ENCODE measurements at places on chromosomes 16 and 17.

DNA sequence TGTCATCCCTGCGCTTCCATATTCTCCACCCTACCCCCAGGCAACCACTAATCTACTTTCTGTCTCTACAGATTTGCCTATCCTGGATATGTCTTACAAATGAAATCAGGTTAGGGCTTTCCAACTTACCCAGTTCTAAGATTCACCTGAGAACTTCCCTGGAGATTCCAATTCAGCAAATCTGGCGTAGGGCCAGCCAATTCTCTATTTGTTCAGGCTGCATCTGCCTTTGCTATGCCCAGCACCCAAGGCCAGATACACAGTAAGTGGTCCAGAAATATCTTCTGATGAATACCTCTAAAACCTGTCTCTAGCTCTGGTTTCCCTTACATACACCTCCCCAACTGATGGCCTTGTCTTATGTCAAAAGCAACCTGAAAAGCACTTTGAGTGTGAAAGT is 10.4 kb upstream of the CTCF start:
- peaks cover 20% of the 10 kb centered on the region for H3K36me3 ChIP-seq
- H3K27ac ChIP-seq, result peak overlapping the region; percentile 91
- H3K4me3 ChIP-seq, result no peak overlapping the region
- no peaks in the 10 kb centered on the region for H3K27me3 ChIP-seq
- no peak for DNase-seq

DNA sequence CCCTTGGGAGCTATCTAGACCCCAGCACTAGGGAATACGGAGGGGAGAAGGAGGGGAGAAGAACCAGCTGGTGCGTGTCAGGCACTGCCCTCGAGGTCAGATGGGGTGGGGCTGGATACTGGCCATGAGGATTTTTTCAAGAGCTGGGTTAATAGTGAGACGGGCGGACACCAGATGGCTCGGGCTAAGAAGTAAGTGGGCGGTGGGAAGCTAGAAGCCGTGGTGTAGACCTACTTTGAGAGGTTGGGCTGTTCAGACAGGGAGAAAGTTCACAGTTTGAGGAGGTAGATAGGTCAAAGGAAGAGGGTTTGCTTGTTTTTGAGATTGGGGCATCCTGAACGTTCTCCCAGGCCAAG is 303.8 kb downstream of the SEC14L1 start:
- H3K27me3 ChIP-seq, result no peaks in the 10 kb centered on the region
- DNase-seq, result peak; percentile 62
- H3K4me1 ChIP-seq, result peaks cover 95% of the 10 kb centered on the region
- peaks cover 16% of the 10 kb centered on the region for H3K36me3 ChIP-seq
- peak overlapping the region; percentile 71 for H3K4me3 ChIP-seq

- H3K27me3 ChIP-seq, result no peaks in the 10 kb centered on the region
- H3K27ac ChIP-seq, result no peak overlapping the region
- H3K4me1 ChIP-seq, result no peaks in the 10 kb centered on the region
These were observed 39.7 kb downstream of the B9D1 start for GRCh38 chr17:19322861-19323260.

DNA sequence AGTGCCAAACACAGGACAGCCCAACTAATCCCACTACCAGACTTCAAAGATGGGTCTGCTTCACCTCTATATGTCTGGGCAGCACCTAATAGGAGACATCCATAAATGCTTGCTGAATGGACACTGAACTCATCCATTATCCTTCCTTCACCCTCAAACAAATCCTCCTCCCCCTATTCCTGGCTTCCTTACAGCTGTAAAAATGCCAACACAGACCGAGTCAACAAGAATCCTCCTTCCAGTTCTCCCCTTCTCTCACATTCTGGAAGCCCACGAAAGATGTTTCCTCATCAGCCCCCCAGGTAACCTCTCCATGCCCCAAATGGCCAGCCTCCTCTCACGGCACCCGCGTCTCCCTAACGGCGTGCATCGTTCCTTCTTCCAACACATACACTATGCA is 12.3 kb downstream of the PELP1 start:
- H3K27me3 ChIP-seq, result no peaks in the 10 kb centered on the region
- no peak overlapping the region for H3K4me3 ChIP-seq
- peaks cover 60% of the 10 kb centered on the region for H3K4me1 ChIP-seq
- H3K27ac ChIP-seq, result no peak overlapping the region

DNA sequence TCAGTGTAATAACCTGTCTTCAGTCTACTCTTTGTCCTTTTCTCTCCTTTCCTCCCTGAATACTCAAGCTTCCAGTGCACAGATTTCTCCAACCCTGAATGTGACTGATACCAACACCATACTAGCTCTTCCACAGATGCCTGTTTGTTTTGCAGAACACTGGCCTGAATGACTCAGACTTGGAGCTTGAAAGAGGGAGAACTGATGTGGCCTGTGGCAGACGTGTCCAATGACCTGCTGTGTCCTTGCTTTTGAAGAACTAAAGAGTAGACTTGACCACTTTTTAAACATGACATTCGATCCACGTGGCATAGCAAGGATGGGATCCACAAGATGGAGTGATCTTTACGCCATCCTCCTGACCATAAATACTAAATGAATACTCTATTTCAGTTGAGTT is 361.0 kb downstream of the WWOX start:
- H3K4me1 ChIP-seq, result no peaks in the 10 kb centered on the region
- no peak for DNase-seq
- H3K36me3 ChIP-seq, result peaks cover 2% of the 10 kb centered on the region
- no peaks in the 10 kb centered on the region for H3K27me3 ChIP-seq

- H3K27ac ChIP-seq, result peak within 1 kb of the TSS; percentile 80
- H3K27me3 ChIP-seq, result no peaks in the 10 kb centered on the region
- H3K36me3 ChIP-seq, result no peaks in the 10 kb centered on the region
- H3K4me1 ChIP-seq, result peaks cover 25% of the 10 kb centered on the region
- H3K4me3 ChIP-seq, result peak within 1 kb of the TSS; percentile 80
These were observed at the start of gene MYO1D for GRCh38 chr17:32876417-32877163. TSS of gene MYO1D (minus strand) at chr17:32877124. CDS start at chr17:32876872, 252 bp downstream.

- peak; percentile 78 for DNase-seq
- peak within 1 kb of the TSS; percentile 86 for H3K27ac ChIP-seq
- peak within 1 kb of the TSS; percentile 72 for H3K4me3 ChIP-seq
- peaks cover 48% of the 10 kb centered on the region for H3K36me3 ChIP-seq
- peaks cover 57% of the 10 kb centered on the region for H3K4me1 ChIP-seq
These were observed at the start of gene SPATA32 for GRCh38 chr17:45261577-45262515. TSS of gene SPATA32 (minus strand) at chr17:45262094. CDS start at chr17:45262016, 78 bp downstream.

DNA sequence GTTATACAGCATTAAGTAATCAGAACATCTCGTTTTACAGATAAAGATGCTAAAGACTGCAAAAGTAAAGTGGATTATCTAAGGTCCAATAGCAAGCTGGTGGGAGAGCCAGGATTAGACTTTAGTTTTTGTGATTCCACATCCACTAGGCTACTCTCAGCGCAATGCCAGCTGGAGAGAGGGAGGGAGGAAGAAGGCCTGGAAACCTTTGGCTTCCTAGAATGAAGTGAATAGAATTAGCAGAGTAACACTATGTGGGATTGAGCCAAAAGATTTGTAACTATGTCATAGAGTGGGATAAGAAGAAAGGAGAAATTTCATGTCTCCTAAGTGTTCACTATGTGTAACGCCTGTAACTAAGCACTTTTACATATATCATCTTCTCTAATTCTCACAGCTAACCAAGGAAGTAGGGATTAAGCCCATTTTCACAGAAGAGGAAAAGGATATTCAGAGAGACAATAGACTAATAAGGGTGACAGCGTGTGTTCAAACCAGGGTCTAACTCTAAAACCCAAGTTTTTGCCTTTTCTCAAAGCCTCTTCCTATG is 25.4 kb upstream of the NSRP1 start:
- H3K4me3 ChIP-seq, result no peak overlapping the region
- H3K27me3 ChIP-seq, result peaks cover 28% of the 10 kb centered on the region
- no peaks in the 10 kb centered on the region for H3K36me3 ChIP-seq
- no peak for DNase-seq
- peaks cover 4% of the 10 kb centered on the region for H3K4me1 ChIP-seq
